ENCODE measurements at places on chromosomes 2 and 18.

DNA sequence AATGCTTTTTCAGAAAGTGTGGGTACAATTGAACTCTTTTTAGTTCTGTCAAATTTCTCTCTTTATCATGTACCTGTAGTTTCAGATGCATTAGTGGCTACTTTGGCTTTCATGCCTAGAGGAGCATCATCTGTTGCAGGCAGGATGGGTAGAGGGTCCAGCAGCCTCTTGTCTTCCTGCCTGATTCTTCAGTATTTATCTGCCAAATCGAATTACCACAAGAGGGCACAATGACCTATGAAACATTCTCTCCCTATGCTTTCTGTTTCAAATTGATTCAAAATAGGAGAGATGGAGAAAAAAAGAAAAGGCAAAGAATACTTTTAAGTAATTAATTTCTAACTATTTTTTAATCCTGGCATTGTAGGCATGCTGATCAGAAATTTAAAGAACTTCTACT is 477.2 kb downstream of the TRIB2 start:
- DNase-seq, result no peak

- DNase-seq, result no peak
These were observed 896.5 kb upstream of the PIK3C3 start for GRCh38 chr18:41058351-41059125.

- DNase-seq, result no peak
These were observed 21.6 kb downstream of the CRIM1 start for GRCh38 chr2:36376992-36377738.

GRCh38 chr2:100104718-100105677 is 37.4 kb downstream of the AFF3 start:
- no peak for DNase-seq

DNA sequence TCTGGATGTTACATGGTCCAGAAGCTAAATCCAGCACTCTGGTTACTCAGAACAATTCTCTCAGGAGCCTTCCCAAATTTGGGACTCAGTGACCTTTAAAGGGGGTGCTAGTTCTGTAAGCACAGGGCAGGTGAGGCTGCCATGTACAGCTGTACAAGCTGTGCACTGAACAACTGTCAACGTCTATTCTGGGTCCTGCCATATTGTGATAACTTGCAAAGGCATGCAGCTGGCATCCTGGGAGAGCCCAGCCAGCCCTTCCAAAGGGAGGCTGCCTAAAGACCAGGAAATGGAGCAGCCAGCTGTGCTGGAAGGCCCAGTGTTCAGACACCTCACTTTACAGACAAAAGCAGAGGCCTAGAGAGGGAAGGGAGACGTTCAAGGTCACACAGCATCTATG is 204.8 kb downstream of the KLHL29 start:
- no peak for DNase-seq

DNA sequence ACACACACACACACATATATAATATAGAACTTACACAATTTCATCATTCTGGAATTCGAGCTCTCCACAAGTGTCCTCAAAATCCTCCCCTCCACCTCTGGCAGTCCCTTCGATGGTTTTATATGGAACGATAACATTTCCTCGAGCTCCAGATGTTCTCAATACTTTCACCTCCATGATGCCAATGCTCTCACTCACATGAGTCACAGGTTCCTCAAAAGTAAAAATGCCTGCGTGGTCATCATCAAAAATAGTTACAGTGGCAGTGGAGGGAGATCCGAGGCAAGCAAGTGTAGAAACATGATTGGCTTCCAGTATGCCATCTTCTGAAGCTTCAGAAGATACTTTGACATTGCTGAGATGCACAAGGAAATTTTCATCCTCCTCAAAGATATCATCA is 23.5 kb downstream of the SLC8A1 start:
- no peak for DNase-seq

GRCh38 chr2:239382384-239382880 is 18.4 kb downstream of the HDAC4 start:
- no peak for DNase-seq

GRCh38 chr2:96081042-96081441 is 35.3 kb downstream of the ADRA2B start:
- DNase-seq, result no peak

DNA sequence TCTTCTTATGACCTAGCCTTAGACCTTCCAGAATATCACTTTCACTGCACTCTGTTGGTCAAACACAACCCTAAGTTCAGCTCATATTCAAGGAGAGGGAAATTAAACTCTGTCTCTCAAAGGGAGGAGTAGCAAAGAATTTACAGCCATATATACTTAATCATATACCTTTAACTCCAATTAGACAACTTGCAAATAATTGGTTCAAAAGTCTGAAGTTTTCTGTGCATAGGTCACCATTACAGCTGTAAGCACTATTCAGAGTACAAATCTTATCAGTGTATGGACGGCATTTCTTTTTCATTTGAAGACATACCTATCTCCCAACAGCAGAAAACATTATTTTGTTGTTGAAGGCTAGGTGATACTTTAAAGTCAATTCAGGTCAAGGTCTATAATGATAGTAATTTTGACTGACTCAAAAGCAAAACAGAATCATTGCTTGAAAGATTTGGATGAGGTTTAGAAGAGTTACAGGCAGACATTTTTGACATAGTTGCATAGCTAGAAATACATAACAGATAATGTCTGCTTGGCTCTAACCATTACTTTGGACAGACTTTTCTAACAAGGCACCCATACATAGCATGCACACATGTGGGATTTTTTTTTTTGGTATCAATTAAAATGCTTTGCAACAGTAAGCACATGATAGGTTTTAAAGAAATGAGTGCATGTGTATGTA is 131.5 kb downstream of the CPS1 start:
- no peak for DNase-seq

GRCh38 chr2:207934720-207935119 is 90.6 kb downstream of the PLEKHM3 start:
- DNase-seq, result no peak

GRCh38 chr2:135093193-135093592 is 41.1 kb downstream of the RAB3GAP1 start:
- no peak for DNase-seq

GRCh38 chr18:56238576-56238975 is 399.8 kb downstream of the TXNL1 start:
- no peak for DNase-seq

- DNase-seq, result no peak
These were observed 264.1 kb upstream of the FN1 start for GRCh38 chr2:215699700-215700538.

- no peak for DNase-seq
These were observed 14.1 kb upstream of the ZSWIM2 start for GRCh38 chr2:186862869-186863709.

DNA sequence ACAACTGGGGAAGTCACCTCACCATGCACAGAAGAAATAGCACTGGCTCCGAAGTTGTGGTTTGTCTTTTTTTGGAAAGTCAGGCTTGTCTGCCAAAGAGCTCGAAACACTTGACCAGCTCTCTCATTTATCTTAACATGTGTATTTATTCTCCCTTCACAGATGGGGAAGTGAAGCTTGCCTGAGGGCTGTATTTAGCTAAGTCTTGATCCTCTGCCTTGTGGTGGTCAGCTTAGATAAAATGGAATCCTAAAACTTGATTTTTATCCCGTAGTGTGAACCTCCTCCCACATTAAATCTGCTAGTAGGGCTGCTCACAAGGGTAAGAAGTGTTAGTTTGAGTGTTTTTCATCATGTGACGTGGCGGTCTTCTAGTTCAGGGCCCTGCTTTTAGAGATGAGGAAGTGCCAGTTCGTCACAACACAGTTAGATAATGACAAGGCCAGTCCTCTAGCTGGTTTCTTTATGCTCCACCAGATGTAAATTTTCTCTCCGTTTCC is 89.7 kb downstream of the TMEM247 start:
- no peak for DNase-seq

GRCh38 chr2:144796164-144796563 is 276.2 kb upstream of the ZEB2 start:
- no peak for DNase-seq

- no peak for DNase-seq
These were observed 65.6 kb downstream of the NOL4 start for GRCh38 chr18:34158881-34159690.

GRCh38 chr2:241324775-241325174 is 9.1 kb downstream of the SEPTIN2 start:
- no peak for DNase-seq

DNA sequence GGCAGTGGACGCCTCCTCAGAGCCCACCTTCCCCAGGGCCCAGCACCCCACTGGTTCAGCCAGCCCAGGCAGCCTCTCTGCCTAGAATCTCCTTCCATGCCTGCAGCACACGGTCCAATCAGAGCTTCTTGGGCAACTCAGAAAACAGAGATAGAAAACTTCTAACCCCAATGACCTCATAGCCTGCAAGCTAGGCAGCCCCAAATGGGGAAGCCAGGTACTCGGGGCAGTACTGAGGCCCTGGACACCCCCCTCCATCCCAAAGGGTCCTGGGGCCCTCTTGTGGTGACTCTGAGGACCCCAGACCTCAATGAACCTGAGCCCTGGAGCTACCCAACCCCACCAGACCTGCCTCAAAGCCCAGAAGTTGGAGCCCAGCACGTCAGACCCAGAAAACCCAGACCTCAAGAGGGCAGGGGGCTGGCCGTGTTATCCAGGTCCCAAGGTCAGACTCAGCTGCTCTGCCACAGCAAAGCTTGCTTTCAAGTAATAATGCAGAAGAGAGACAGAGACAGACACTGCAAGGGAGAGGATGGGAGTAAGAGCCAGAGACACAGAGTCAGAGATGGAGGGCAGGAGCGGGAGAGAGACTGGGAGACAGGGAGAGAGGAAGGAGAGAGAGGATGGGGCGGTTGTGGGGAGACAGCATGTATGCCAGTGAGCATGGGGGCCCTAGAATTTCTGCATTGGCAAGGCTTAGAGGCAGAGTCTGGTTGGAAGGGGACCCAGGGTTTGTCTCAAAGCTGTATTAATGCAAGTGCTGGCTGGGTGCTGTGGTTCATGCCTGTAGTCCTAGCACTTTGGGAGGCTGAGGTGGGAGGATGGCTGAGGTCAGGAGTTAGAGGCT is 28.2 kb downstream of the SERTAD2 start:
- DNase-seq, result no peak

DNA sequence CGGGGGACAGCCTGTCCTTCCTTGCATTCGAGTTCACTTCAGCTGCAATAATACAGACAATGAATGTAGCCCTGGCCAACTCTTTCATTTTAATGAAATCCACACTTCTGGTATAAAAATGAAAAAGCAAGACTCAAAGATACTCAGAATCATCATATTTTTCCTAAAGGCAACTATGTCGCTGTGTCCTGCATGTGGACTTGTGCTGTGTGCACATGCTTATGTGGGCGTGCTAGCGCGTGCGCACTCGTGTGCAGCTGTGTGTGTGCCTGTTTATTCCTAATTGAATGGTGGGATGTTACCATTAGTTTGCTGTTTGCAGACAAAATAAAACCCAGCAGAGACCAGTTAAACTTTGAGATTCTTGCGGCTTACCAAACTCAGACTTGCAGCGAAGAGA is 49.6 kb downstream of the SMIM21 start:
- no peak for DNase-seq

GRCh38 chr2:155310589-155310988 is 612.1 kb downstream of the KCNJ3 start:
- DNase-seq, result no peak

- DNase-seq, result peak; percentile 73
These were observed 89.7 kb upstream of the MSH2 start for GRCh38 chr2:47313141-47313691.

DNA sequence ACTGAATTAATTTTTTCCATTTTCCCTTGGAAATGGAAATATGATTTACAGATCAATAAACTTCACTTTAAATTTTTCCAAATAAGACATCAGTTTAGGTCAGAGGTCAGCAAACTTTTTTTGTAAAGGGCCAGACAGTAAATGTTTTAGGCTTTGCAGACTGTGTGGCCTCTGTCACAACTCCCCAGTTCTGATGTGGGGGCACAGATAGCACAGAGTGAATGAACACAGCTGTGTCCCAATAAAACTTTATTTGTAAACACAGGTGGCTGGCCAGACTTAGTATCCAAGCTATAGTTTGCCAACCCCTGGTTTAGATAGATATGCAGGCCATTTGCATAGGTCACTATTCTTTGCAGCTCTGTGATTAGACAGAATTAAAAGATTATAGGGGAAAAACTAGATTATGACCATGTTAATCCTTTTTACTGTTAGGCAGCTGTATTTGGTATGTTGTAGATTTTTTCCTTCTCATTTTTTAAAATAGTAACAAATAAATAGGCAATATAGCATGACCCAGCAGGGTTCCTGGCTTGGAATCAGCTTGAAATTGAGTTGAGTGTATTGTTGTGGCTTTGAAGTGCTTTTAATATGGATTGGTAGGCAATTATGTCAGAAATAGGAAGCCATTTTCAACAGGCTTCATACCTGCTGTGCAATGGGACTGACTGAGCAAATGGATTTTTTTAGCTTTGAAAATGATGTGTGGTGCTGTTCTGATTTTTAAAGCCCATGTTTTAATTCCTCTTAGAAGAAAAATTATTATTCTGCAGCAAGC is 59.7 kb downstream of the WDSUB1 start:
- no peak for DNase-seq

GRCh38 chr2:187684174-187684573 is 129.9 kb upstream of the TFPI start:
- no peak for DNase-seq

DNA sequence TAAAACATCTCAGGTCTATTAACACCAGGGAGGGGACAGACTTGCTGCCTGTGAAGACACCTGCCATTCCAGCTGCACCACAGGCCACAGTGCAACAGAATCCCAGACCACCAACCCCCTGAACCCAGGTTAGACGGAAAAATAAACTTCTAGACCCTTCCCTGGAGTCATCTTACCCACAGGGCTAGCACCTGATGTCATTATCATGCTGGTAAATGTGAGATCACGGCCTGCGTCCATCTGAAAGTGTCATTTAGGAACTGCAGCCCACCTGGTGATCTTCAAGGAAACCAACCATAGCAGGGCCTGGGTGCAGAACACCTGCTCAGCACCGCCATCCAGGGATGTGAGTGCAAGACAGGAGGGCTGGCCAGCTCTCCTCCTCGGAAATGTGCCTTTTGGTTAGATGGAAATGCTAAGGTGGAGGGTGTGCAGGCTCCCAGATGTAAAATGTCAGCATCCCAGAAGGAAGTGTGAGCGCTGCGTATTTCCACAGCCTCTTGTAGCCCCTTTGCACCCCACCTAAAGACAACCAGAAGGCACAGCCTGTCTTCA is 80.8 kb downstream of the PTGR3 start:
- DNase-seq, result no peak

DNA sequence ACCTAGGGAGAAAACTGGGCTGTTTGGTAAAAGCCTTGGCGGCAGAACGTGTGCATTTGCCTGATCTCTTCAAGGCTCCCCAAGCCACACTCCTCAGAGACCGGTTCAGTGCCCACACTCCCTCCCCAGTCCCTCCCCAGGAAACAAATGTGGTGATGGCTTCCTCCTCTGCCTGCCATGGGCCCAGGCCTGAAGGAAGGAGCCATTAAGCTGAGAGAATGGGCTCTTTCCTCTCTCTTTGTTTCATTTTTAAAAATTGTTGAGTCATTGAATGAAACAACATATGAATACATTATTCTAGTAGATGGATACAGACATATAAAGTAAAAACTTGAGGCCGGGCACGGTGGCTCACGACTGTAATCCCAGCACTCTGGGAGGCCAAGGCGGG is 50.6 kb upstream of the YWHAQ start:
- no peak for DNase-seq

Measured in hematopoietic multipotent progenitor cell treated with erythropoietin and hydrocortisone succinate and interleukin-3 and kit ligand, for 17 days (in vitro differentiated cells).